Sciatic nerve (tissue), 2 donors: ENCODE measurements at places on chromosomes 1 and 21. TPM values are rescaled to one million over a fixed set of nuclear protein-coding genes. Genes with fewer than 3 reads are reported as not detected.

DNA sequence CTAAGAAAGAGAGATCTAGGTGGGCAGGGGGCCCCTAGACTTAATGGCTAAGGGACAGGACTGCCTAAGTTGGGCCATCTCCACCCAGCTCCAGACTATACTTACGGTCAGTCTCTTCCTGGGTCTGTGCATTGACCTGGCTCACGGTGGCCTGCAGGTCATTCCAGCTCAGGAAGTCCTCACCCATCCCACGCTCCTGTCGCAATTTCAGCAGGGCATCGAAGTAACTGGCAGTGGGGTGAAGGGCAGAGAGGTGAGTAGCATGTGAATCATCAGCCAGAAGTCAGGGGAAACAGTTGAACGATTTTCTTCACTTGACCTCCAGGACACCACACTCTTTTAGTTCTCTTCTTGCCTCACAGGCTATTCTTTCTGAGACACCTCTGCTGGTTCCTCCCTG is 20.5 kb downstream of the IQGAP3 start:
- DNase-seq, result no peak

Gene SRSF11
- 228 TPM for total RNA-seq

DNA sequence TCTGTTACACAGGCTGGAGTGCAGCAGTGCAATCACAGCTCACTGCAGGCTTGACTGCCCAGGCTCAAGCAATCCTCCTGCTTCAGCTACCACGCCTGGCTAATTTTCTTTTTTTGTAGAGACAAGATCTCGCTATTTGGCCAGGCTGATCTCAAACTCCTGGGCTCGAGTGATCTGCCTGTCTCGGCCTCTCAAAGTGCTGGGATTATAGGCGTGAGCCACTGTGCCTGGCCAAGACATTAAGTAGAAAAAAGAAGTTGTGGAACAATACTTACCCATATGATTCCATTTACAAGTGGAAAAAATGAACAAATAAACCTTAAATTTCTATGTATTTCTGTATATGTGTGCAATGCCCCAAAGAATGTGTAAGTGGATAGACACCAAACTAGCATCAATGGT is 30.3 kb upstream of the ID3 start:
- no peak for DNase-seq

- no peak for DNase-seq
Observed at GRCh38 chr1:67314696-67315095, 7.0 kb downstream of the IL12RB2 start.

Gene SPRR3
- total RNA-seq, result 0.45 TPM
